CD8-positive, alpha-beta memory T cell (primary cell): ENCODE measurements at places on chromosomes 4 and X. TPM values are rescaled to one million over a fixed set of nuclear protein-coding genes. Genes with fewer than 3 reads are reported as not detected.

DNA sequence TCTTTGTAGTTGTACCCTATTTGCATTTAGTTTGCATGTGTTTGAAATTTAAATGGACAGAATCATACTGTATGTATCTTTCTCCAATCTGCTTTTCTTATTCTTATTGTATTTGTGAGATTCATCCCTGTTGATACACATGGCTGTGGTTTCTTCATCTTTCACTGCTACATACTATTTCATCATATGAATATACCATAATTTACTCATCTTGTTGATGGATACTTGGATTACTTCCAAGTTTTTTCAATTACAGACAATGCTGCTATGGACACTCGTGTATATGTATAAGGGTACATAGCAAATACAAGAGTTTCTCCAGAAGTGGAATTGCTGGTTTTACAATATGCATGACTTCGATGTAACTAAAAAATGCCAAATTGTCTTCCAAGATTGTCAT, 11.8 kb upstream of the KLHL8 start:
- no peak for DNase-seq

GRCh38 chr4:26009502-26009901, 95.5 kb downstream of the SMIM20 start:
- DNase-seq = no peak

SMAD1 gene
- 0.52 TPM for polyA plus RNA-seq

SLC38A5 gene
- polyA plus RNA-seq = 19.8 TPM

DNA sequence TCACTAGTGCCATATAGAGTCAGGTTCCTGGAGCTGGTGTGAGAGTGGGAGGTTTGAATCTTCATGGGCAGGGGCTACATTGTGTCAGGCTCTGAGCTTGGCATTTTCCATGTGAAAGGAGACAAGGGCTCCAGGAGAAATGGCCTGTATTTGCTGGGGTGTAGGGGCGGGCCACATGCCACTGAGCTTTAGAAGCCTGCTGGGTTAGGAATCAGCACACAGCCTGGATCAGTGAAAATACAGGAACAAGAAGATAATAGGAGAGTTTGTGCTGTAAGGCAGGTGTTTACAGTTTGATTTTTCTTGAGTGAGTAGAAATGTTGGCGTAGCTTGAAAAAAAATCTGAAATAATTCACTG, 35.4 kb downstream of the TBC1D14 start:
- no peak for DNase-seq

GRCh38 chr4:183287309-183287659, 32.8 kb downstream of the CLDN22 start:
- DNase-seq = no peak

DNA sequence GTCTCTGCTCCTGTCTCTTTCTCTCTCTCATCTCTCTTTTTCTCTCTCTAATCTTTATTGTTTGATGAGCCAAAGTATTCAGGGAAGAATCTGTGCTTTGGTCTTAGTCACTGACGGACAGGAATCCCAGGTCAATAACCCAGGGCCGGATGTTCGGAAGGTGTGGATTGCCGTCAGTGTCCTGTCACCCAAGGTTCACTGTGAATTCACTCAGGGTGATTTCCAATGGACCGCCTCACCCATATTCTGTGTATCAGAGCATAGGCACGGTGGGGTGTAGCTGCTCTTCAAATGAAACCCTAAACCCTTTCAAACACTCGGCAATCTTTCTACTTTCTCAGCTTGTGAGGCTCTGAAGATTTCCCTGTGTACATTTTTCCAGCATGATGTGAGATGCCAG, 144.6 kb upstream of the GPC4 start:
- no peak for DNase-seq

PIGA gene
- polyA plus RNA-seq = 5.6 TPM
